GM23248 (cell line): ENCODE measurements at places on chromosomes 4 and X.
A peak's percentile ranks its signal among the peaks of the same experiment; 100 is the strongest.

- DNase-seq = peak; percentile 55
These were observed 9.9 kb upstream of the SMIM20 start for GRCh38 chr4:25903900-25904747.

- no peak for DNase-seq
These were observed 395.0 kb downstream of the PCDH10 start for GRCh38 chr4:133544097-133544496.

DNA sequence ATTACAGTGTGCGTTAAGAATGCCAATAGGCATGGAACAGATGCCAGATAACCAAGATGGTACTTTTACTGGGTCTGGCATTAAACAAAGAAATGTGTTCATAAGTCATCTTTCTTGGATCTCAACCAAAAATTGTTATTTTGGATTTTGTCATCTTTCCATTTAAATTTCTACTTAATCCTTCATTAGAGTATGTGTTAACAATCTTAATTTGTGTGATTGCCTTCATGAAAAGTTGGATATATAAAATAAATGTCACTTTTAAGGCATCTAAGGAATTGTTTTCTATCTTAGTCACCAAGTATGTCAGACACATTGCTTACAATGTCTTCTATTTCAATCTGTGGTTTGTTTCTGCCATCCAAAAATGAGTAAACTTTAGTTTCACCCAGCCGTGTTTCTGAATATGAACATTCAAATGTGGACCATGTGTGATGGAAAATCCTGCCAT is 87.5 kb downstream of the PALLD start:
- peak; percentile 78 for DNase-seq

DNA sequence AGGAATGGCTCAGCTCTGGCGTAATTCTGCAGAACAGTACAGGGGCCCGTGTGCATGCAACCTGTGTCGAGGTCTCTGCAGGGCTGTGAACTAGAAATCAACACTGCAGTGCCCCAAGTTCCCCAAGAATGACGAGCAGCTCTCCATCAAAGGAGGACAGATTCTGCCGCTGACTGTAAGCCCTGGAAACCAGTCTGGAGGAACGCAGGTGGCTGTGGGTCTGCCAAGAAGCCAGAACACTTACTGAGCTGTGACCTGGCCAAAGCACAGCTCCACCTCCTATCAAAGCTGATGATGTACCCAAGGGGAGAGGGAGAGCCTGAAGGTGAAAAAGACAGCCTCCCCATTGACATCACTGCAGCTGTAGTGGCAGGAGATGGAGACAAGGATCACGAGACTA is 80.3 kb upstream of the STS start:
- no peak for DNase-seq

- DNase-seq = no peak
These were observed 14.3 kb downstream of the FGFR3 start for GRCh38 chr4:1807332-1807777.

- peak; percentile 6 for DNase-seq
These were observed 173.0 kb upstream of the HAND2 start for GRCh38 chr4:173703021-173703420.
